Posterior vena cava (tissue), 2 donors: ENCODE measurements at places on chromosomes 7 and 10. TPM values are rescaled to one million over a fixed set of nuclear protein-coding genes. Genes with fewer than 3 reads are reported as not detected.

GATA3 gene
- 1.00 TPM for total RNA-seq

PRRT4 gene
- total RNA-seq, result 0.43 TPM

DCLRE1C gene
- total RNA-seq, result 12.0 TPM

WEE2 gene
- not detected for total RNA-seq

ASAH2 gene
- total RNA-seq, result 2.6 TPM

UCN3 gene
- not detected for total RNA-seq

TMEM229A gene
- total RNA-seq, result not detected

GRM8 gene
- total RNA-seq, result not detected
